ENCODE measurements at places on chromosomes 2 and 18. TPM values are rescaled to one million over a fixed set of nuclear protein-coding genes. Genes with fewer than 3 reads are reported as not detected.

DNA sequence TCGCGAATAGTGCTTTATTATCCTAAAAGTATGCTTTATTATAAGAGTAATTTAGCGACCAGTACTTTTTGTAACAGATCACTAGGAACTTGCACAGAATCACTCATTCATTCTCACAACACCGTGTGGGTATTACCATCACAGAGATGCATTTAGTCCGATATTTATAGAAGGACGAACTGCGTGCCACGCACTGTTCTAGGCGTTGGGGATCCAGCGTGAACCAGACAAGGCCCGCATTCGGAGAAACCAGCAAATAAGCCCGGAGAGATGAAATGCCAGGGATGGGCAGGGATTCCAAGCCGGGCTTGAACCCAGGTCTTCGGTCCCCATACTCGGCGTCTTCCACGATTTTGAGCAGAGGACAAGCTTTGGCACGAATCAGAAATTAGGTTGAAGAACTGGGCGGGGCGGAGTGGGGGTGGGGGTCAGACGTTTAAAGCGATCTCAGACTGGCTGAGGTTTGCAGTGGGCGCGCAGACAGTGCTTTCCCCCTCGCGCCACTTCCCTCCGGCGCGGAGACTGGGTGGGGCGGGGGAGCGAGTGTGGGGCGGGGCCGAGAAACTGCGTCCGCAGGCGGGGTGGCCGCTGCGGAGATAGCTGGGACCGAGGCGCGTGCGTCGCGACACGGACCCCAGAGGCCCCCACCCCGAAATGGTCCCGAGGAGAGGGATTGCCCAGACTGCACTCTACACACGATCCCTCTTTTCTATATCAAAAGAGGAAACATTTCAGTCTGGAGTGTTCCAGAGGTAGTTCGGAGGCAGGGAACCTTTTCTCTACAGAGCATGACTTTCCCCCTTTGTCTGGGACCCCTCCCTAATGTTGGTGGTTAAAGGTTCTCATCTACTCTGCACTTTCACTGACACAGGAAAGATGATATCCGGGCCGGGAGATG is 1.1 kb upstream of the CXCR4 start:
- DNase-seq, result peak; percentile 86

DNA sequence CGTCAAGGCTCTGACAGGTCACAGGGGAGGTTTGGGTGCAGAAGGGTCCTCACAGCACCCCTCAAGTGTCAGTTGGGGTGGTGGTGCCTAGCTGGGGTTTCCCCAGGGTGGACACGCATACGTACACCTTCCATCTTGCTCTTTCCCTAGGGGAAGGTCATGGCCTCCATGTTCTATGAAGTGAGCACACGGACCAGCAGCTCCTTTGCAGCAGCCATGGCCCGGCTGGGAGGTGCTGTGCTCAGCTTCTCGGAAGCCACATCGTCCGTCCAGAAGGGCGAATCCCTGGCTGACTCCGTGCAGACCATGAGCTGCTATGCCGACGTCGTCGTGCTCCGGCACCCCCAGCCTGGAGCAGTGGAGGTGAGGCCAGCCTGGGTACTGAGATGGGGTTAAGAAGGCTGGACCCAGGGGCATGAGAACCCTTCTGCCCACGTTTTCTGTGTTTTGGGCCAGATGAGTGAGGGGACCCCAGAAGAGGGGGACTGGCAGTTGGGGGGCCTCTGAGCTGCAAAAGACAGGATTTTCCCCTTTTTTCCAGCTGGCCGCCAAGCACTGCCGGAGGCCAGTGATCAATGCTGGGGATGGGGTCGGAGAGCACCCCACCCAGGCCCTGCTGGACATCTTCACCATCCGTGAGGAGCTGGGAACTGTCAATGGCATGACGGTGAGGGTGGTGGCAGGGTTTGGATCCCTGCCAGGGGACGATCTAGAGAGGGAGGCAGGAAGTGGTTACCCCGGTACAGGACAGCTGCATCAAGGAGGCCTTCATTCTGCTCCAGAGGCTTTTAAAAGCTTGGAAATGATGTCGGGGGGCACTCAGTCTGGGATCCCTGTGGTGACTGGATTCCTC is 20.9 kb downstream of the SLC30A3 start:
- DNase-seq, result no peak

DNA sequence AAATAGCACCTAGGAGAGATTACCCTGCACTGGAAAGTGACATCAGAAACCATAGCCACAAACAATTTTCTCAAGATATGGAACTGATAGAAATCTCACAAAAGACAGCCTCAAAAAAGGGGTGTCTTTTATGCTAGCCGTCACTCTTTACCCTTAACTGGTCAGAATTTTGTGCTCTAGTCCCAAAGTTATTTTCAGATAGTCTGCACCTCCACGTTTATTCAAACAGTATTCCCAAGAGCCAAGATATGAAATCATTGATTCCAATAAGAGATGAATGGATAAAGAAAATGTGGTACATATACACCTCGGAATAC is 23.5 kb upstream of the PMAIP1 start:
- DNase-seq, result no peak

Gene SFTPB
- total RNA-seq, result not detected

GRCh38 chr2:239353692-239354091 is 47.1 kb downstream of the HDAC4 start:
- no peak for DNase-seq

DNA sequence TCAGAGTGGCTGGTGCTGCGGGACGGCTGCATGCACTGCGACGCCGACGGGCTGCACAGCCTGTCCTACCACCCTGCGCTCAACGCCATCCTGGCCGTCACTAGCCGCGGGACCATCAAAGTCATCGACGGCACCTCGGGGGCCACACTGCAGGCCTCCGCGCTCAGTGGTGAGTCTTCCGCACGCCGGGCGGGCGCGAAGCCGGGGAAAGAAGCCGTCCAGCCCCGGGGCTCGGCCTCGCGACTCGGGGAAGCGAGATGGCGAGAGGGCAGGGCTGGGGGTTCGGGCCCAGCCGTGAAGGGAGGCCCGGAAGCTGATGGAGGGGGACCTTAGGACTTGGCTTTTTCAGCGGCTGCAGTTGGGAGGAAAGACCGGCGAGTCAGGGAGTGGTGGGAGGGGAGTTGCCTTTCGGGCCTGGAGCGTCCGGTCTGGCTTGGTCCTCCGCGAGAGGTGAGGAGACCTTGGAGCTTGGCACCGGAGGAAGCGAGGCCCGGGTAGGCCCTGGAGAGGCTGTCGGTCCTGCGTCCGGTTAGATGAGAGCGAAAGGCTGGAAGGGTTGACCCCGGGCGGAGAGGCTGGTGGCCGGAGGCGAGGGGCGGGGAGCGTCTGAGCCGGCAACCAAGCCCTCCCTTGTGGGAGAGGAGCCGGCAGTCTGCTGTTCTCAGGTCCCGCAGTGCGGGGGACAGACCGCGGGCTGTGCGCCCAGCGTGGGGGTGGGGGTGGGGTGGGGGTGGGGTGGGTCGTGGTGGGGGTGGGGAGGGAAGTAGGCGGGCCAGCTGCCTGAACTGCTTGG is 691 bp downstream of the BIRC6 start:
- DNase-seq, result peak; percentile 31

DNA sequence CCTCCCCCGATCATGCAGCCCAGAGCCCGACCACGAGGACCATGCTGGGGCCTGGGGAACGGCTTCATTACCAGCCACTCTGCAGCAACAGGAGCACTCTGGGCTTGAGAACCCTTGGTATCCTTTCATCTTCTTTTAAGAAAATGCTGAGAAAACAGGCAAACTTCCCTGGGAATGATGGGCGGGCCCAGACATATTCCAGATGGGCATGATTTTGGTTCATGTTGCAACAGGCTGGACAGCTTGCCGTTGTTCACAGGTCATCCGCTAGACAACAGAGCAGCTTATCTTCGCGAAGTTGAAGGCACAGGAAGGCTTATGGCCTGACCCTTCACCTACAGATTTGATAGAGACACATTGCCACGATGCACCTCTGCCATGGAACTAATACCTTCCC is 121.0 kb downstream of the KLHL29 start:
- no peak for DNase-seq

Gene CD28
- total RNA-seq, result 8.0 TPM

Gene HOXD8
- 0.47 TPM for total RNA-seq

Gene MALT1
- 10.4 TPM for total RNA-seq

DNA sequence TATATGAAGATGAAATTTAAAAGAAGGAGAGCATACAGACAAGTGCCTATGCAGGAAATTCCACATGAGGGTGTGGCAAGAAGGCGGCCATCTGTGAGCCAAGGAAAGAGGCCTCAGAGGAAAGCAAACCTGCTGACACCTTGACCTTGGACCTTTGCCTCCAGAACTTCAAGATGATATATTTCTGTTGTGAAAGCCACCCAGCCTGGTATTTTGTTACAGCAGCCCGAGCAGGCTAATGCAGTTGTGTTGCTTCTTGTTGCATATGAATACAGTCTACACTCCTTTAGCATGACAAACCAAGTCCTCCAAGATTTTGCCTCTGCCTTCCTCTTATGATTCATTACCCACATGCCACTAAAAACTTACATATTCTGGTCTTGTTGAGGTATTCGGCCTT is 374.8 kb upstream of the TRIB2 start:
- no peak for DNase-seq

- no peak for DNase-seq
Observed at GRCh38 chr2:195711478-195711877, 54.5 kb downstream of the SLC39A10 start.

Gene GRP
- total RNA-seq, result not detected

GRCh38 chr2:126703311-126703710 is 47.4 kb downstream of the GYPC start:
- DNase-seq, result no peak

Gene ABHD1
- total RNA-seq, result 3.9 TPM

DNA sequence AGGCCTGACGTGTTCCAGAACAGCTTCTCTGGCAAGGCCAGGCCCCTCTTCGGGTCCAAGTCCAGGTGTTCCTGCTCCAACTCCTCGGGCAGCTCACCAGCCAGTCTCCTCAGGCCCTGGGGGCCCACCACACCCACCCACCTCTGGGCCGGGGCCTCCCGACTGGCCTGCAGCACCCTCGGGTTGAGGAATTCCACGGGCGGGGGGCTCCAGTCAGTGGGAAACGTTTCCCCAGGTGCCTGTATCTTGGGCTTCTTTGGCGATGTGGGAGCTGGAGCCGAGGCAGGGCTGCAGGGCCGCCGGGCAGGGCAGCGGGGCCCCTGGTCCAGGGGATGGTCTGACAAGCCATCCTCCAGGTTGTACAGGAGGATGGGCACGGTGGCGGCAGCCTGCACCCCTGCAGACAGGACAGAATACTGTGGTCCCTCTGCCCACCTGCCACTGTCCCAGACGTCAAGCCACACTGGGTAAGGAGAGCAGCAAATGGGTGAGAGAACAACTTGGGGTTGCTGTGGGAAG is 14.4 kb downstream of the FAM178B start:
- no peak for DNase-seq

GRCh38 chr18:63005306-63005705 is 290.0 kb downstream of the PHLPP1 start:
- no peak for DNase-seq

DNA sequence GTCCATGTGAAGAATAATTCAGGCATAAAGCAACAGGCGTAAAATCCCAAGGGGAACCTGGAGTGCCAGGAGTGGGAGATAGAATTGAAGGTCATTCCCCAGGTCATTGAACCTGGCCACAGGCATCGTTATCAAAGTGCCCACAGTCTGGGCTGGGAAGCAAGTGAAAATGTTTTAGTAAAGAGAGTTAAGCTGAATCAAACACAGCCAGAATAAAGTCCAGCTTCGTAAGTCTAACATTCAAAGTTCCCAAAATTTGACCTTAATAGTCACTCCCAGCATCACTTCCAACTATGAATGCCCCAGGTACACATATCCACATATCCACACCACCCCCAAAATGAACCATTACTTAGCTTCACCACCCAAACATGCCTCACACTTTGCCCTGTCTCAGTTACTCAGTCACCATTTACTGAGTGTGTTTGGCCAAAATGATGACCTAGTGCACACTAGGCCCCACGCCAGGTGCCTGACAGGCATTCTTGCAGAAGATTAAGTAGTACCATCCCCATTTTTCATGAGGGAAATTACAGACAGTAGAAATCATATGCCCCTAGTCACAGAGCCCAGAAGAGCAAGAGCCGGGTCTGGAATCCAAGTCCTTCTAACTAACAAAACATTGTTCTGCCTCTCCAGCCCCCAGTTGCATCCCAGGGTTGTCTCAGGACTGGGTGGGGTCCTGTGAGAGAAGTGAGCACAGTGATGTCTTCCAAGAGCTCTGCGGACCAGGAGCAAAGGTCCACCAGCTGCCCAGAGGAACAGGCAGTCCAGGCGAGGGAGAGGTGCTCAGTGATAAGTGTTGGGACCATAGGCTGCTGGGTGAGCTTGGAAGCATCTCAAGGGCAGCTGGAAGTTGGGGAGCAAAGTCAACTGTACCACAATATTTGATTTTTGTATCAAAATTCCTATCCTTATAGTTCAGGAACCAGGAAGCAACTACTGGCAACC is 65.2 kb upstream of the MYCN start:
- no peak for DNase-seq

Gene TBR1
- total RNA-seq, result not detected

GRCh38 chr18:48983793-48984437 is 33.1 kb upstream of the SMAD7 start:
- DNase-seq, result no peak

DNA sequence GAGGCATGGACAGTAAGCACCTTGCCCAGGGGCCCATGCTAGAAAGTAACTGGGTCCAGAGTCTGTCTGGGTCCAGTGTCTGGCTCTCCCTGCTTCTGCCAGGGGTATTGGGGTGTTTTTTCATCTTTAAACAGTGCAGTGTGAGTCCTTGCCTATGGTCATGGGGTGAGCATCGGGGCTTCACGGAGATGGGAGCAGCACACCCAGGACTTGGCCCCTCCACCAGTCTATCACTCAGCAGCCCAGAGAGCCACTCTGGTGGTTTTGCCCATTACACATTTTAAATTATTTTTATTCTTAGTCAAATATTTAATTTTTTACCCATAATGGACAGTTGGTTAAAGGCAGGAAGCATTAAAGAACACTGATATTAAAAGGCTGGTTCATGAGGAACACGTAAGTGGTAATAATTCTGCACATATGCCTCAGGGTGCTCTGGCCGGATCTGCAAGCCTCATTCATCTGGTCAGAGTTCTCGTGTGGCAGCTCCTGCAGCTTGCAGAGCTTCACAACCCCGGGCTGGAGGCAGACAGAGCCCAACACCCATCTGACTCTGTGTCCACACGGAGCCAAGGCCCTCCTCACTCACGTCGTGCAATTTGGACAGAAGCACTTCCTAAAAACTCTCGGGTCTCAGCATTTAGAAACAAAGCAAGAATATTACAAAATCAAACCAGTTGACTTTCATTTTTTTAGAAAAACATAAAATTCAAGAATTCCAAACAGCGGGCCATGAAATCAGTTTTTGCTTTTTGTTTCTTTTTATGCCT is 204.1 kb downstream of the CTIF start:
- DNase-seq, result no peak

DNA sequence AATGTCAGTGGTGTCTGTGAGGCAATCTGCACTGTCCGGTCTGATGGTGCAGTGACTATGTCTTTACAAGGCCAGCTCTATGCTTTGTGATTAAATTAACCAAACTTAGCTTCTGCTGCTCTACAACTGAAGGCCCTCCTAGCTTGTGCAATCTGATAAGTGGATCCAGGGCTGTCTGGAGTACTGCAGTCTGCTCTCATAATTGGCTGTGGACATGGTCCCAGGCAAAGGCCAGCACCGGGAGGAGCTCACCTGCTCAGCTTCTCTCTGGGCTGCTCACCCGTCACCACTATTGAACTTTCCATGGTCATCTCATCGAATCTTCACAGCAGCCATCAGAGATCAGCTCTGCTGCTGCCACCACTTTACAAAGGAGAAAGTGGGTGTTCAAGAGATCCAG is 13.0 kb upstream of the APCDD1 start:
- DNase-seq, result no peak
